ENCODE measurements at places on chromosomes 3 and 15.

GRCh38 chr3:10226293-10226692 is 22.0 kb upstream of the TATDN2 start:
- no peak for DNase-seq

GRCh38 chr15:96818861-96819260 is 488.4 kb downstream of the NR2F2 start:
- DNase-seq, result no peak

DNA sequence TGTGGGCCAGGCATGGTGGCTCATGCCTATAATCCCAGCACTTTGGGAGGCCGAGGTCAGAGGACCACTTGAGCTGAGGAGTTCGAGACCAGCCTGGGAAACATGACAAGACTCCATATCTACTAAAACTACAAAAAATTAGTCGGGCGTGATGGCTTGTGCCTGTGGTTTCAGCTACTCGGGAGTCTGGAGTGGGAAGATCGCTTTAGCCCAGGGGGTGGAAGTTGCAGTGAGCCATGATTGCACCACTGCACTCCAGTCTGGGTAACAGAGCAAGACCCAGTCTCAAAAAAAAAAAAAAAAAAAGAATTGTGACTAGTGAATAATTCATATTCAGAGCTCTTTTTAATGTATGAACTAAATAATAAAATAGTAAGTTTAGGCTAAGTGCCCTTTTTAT is 87.8 kb upstream of the TSEN2 start:
- DNase-seq, result no peak

GRCh38 chr3:50259432-50260026 is 9.4 kb upstream of the SEMA3B start:
- DNase-seq, result no peak

GRCh38 chr3:40660554-40660953 is 135.8 kb downstream of the ZNF621 start:
- DNase-seq, result no peak

DNA sequence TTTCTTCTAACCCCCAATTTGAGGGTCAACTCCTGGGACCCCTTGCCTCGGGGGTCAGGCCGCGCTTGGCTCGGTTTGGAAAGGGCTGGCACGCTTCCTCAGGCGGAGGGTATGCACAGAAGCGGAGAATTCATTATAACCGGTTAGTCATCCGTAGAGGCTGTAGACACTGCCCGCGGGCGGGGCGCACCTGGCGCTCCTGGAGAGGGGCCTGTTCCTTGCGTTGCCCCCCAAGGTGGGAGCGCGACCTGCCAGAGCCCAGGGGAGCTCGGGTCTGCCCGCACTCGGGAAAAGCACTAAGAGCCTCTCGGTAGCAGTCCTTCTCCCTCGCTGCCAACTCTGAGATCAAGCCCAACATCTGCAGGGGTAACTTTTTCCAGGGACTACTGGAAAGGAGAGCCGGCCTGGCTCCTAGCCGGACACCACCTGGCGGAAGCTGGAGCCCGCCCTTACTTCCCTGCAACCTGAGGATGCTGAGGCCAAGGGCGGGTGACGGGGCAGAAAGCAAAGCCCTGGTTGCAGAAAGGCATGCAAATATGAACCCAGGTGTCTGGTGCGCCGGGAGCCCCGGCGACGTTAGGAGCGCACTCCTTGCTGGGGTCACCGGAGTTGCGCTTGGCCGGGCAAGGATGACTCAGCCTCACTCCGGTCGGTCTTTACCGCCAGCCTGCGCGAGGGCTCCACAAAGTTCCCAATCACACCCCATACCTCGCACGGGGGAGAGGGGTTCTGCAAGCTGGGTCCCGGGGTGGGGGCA is 1.5 kb upstream of the CACNA2D3 start:
- no peak for DNase-seq

DNA sequence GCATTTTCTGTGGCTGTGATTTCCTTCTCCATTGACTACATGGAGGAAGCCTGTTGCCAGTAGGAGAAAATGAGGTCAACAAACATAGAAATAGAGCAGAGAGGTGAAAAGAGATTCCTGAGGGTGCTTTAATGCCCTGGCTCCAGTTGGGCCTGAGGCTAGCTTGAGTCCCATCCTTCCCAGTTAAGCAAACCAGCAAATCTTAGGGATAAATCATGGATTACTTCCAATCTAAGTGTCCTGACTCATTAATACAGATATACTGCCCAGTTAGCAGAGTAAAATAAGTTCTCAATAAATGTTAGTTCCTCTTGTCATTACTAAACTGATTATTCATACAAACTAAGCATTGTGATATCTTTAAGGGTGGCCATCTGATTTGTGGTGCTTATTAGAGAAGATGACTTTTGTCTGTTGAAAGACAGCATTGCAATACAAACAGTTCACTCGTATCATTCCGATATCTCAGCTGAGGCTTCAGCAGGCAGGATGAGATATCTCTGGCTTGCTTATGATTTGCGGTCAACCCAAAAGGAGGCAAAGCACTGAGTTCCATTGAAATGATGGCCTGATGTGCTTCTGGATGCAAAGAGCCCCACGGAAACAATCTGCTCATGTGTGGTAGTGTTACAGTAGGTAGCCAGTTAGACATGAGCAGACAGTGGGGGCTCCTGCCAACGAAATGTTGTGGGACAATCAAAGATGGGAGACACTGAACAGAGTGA is 6.6 kb upstream of the STARD5 start:
- DNase-seq, result no peak

- no peak for DNase-seq
Observed at GRCh38 chr3:179973931-179974361, 62.8 kb downstream of the PEX5L start.

- no peak for DNase-seq
Observed at GRCh38 chr3:169497567-169498257, 165.8 kb downstream of the MECOM start.

DNA sequence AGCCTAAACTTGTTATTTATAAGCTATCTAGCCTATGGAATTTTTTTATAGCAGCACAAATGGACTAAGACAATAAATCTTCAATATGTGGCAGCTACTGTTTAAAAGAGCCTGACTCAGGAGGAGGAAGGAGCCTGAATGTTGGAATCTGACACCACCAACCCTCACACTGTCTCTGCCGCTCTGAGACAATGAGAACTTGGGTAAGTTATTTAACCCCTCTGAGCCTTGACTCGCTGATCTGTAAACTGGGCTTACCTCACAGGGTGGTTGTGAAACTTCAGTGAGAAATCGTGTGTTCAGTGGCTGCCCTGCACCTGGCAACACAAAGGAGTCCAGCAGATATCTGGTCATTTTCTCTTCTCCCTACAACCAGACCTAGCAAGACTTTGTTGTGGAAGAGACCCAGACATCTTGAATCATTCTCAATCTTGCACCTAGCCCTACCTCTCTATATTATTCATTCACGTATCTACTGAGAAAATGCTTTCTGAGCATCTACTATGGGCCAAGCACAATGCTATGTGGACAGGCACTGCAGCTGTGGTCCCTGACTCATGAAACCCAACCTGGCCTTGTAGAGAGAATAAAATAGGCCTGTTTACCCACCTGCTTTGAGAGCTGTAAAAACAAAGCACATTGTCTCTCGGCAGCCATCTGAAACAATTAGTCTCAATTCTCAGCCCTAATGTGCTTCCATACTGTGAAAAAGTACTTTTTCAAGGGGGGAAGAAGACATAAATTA is 81.9 kb upstream of the SLC25A36 start:
- DNase-seq, result no peak

DNA sequence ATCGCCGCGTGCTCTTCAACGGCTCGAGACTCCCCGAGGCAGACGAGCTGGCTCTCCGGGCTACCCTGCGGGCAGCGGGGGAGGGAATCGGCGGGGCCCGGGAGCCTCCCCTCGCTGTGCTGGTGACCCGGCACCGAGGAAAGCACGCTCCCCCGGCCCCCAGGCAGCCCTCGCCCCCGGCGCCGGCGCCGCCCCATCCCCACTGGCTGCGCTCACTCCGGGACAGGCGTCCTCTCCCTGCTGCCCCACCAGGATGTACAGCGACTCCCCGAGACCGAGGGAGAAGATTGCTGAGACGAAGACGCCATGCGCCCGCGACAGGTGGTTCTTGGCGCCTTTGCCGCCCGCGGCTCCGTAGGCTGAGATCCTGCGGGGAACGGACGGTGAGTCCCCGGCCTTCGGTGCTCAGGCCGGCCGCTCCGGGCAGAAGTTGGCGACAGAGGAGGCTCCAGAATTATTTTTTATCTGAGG is 1.7 kb downstream of the LTK start:
- no peak for DNase-seq

DNA sequence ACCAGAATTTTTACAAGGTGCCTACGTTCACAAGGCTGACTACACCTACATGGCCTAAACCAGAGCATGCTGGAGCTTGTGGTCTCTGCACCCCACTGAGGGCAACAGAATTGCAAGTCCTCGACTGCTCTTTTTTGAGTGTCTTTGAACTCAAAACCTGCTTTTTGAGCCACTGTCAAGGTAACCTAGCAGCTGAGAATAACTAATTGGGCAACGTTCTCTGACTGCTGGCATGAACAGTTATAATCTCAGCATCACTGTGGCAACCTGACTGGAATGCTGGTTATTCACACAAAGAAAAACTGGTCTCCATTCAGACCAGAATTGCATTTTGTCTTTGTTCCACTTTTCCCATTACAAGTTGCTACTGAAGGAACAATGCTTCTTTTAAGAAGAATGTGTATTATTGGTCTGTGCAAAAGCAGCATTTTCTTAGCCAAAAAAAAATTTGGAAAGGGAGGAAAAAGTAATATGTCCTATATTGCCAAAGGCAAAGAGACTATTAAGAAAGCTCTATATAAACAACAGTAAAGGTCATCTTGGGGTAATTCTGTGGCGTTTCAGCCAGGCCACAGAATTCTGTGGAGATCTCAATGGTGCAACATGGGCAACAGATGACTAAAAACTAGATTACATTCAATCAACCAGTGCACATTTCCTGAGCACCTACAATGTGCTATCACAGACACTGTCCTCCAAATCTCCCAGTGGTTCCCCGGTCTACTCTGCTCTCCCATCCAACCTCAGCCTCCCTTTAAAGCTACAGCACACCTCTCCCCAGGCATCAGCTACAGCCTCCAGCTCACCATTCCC is 76.8 kb downstream of the TNIK start:
- DNase-seq, result no peak

GRCh38 chr3:5304789-5305683 is 117.5 kb downstream of the EDEM1 start:
- peak; percentile 16 for DNase-seq

DNA sequence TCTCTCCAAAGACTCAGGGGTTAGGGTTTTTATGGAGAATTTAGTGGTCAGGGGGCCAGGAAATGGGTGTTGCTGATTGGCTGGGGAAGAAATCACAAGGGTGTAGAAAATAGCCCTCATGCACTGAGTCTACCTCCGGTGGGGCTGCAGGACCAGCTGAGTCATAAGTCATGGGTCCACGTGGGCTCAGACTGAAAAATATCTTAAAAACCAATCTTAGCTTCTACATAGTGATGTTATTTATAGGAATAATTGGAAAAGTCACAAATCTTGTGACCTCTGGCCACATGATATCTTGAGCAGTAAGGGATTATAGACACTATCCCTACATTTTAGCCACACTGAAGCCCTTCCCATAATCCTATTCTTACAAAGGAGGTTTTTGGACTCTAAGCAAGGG is 224.0 kb downstream of the DPH6 start:
- no peak for DNase-seq

- no peak for DNase-seq
Observed at GRCh38 chr15:53274630-53275029, 484.5 kb upstream of the ONECUT1 start.

GRCh38 chr15:98651036-98651481 is 2.7 kb downstream of the IGF1R start:
- DNase-seq, result no peak
